ENCODE measurements at places on chromosomes 4 and X.
A peak's percentile ranks its signal among the peaks of the same experiment; 100 is the strongest.

GRCh38 chr4:158728236-158728635, 5.0 kb upstream of the PPID start:
- DNase-seq = no peak

DNA sequence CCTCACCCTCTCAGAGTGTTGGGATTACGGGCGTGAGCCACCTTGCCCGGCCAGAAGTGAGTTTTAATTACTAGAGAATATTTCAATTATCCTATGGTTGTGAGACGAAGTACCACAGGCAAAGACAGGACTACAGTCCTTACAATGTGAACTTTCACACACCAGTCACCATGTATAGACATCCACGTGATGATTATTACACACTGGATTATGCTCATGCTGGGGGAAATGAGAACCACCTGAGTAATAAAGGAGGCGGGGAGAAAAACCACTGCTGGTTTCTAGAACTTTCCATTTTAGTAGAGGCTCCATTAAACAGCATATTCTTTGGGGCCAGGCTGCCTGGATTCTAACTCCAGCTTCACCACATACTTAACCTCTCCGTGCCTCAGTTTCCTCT, 42.5 kb upstream of the TLR2 start:
- no peak for DNase-seq

GRCh38 chr4:17665852-17666251, 51.4 kb downstream of the MED28 start:
- DNase-seq = no peak

GRCh38 chr4:123505095-123506010, 108.8 kb downstream of the SPRY1 start:
- no peak for DNase-seq

DNA sequence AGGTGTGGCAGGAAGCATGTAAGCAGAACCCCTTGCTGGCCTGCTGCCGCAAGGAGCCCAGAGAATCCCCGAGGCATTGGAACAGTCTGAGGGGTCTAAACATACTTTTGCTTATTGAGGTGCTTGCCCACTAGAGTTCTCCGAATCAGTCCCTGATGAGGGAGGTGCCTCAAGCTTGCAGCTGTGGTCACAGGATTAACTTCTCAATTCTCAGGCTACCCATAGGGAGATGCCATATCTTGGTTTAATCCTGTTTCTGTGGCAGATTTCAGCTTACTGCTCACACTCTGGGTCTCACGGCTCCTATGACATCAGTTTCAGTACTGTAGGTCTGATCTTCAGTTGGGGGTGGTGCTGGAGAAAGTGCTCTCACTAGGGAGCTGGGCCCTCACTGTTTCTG, 39.9 kb downstream of the CCNG2 start:
- no peak for DNase-seq

DNA sequence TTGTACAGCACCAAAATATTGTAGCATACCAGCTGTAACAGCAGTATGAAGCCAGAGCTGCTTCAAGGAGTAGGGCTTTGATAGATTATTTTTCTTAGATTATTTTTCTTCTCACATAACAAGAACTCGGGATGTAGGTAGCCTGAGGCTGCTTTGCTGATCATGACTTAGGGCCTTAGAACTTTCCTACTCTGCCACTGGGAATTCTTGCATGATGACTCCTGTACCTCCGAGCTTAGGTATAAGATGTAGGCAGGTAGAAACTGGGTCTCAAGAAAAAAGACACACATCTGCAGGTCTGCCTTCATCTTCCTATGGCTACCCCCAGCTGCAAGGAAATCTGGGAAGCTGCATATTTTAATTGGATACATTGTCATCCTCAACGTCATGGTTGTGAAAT, 115.9 kb upstream of the PNPLA4 start:
- DNase-seq = no peak

DNA sequence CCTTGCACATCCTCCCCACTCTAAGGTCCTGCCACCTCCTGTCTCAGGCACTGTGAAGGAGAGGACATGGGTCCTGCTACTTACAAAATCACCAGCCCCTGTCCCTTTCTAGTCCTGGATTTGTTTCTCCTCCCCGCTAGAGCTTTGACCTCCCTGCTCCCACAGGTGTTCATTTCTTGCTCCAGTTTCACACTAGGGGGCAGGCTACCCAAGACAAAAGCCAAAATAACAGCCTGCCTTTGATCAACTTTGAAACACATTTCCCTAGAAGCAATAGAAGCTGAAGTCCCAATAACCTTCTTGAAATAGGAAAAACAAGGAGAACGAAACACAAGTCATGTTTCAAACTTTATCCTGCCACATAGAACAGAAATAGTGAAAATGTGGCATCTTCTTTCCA, 164.4 kb downstream of the QDPR start:
- peak; percentile 45 for DNase-seq

DNA sequence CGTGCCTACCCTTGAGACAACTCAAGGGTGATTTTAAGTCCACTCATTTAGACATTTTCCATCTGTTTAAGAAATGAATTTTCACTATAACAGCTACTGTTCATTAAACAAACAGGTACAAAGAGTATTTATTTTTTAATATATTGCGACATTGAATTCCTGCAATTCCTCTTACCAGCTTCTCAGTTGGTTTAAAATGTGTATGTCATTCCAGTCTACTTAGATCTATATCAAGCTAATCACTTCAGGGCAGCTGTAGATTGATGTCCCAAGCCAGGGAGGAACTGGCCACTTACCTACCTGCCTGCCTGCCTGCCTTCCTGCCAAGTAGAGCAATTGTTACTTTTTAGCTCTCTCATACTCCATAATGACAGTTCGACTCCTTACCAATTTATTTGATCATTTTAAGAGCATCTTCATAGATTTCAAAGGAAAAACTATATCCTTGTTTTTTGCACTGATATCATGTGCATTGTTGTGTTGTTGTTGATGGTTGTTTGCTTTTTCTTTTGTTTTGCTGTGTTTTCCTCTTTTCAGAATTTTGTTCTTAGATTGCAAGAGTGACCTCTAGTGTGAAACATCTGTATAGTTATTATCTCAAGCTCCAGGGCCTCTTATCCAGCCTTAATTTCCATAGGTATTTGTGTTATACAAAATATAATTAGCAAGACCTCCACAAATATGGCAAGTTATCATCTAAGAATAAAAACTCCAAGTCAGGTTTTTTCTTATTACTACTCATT, 120.9 kb upstream of the NRK start:
- DNase-seq = no peak

DNA sequence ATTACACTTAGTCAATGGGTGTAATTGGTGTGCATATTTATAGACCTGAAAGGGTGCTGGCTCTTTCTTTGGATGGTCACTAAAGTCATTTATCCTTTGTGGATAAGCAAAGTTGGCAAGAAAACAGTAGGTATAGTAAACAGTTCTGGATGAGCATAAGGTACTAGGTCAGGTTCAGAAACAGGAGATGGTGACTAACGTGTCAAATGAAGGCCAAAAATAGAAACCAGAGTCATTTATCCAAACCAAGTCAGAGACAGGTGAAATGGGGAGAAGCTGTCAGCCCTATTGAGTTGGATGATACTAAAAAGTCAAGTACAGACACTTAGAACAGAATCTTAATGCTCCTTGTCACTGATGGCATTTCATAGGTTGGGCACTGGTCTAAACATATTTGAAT, 313.1 kb downstream of the KLHL13 start:
- no peak for DNase-seq

DNA sequence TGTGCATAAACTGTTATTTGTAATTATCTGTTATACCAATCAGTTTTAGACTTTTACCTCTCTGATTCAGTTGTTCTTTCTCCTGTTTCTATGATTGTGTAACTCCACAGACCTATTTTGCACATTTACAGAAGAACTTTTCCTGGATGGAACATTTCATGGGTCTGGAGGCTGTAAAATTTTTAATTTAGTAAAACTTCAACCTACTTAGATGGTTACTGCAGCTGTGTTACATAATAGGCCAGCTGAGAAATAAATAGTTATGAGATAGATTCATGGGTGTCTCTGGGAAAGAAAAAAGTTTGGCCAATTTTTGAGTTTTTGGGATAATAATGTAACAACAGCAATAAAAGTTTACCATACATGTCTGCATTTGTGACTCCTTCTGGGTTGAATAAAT, 253.5 kb downstream of the ARHGAP24 start:
- no peak for DNase-seq

GRCh38 chrX:115898382-115899001, 272.1 kb upstream of the AGTR2 start:
- DNase-seq = no peak

GRCh38 chrX:151753313-151754046, 18.9 kb downstream of the CNGA2 start:
- DNase-seq = no peak
